ENCODE measurements at places on chromosomes 7 and 10.
A peak's percentile ranks its signal among the peaks of the same experiment; 100 is the strongest.

DNA sequence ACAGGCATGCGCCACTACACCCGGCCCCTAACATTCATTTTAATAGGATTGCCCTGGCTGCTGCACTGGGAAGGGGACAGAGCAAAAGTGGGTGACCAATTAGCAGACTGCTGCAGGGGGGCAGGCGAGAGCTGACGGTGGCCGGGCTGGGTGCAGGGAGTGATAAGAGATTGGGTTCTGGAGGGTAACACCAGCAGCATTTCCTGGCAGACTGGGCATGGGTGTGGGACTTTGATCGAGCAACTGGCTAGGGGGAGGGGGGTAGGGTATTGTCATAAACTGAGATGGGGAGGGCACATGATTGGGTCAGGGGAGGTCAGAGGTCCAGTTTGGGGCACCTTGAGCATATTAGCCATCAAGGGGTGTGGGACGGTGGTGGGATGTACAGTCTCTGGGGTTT, 20.2 kb upstream of the AMZ1 start:
- DNase-seq, result no peak

- DNase-seq, result no peak
Measured at GRCh38 chr10:68987611-68988010, 992 bp upstream of the KIFBP start.

DNA sequence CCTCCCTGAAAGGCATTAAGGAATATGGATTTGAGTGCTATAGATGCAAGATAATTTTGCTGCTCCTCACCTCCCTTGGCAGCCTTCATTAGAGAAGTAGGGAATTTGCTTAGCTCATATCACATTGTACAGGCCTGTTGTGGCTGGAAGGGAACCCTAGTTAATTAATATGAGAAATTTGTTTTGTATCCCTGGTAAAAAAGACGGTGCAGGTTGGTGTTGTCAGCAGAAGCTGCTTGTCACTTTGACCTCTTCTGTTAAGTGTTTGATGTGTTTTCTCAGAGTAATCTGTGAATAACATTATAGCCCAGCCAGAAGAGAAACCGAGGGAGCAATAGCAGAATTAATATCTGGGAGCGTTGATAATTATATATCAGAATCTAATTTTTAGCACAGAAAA, 278.4 kb downstream of the LRMDA start:
- no peak for DNase-seq

GRCh38 chr7:29622335-29623265, 59.0 kb downstream of the PRR15 start:
- peak; percentile 10 for DNase-seq

DNA sequence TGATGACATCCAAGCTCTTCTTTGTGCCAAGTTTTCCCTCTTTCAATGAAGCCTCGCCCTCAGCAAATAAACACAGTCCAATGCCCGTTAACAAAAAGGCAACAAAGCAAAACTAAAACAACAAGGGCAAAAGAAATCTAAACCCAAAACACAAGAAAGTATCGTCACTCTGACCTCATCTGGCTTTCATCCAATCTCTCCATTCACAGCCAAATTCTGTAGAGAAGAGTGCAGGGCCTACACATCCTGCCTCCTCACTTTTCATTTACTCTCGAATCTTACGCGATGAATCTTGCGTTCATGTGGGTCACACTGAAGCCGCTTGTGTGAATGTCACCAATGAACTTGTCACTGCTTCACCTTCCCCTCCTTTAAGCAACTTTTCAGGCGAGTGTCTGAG, 15.9 kb upstream of the AKR1E2 start:
- DNase-seq, result peak; percentile 38

Data from eye (tissue), 1 donor.